ENCODE measurements at places on chromosomes 3 and 15.
A peak's percentile ranks its signal among the peaks of the same experiment; 100 is the strongest.

GRCh38 chr15:63430766-63431451 lies 49.3 kb upstream of the CA12 start:
- DNase-seq = no peak

DNA sequence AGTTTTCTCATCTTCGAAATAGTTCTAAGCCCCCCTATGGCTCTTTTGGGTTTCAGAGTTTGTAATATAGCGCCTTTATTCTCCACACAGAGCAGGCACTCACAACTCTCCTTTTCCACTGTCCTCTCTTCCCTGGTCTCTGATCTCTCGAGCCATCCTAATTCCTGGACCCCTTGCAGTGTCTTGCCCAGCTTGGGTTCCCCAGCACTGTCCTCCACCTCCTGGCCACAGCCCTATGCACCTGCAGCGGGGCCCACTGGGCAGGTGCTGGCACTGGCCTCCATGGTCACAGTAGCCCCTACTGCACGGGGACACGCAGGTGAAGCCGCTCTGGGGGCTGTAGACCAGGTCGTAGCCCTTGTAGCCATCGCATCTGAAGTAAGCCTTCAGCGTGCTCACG lies 27.9 kb downstream of the MUC20 start:
- DNase-seq = no peak

GRCh38 chr3:131713416-131714123 lies 210.8 kb upstream of the MRPL3 start:
- DNase-seq = no peak

DNA sequence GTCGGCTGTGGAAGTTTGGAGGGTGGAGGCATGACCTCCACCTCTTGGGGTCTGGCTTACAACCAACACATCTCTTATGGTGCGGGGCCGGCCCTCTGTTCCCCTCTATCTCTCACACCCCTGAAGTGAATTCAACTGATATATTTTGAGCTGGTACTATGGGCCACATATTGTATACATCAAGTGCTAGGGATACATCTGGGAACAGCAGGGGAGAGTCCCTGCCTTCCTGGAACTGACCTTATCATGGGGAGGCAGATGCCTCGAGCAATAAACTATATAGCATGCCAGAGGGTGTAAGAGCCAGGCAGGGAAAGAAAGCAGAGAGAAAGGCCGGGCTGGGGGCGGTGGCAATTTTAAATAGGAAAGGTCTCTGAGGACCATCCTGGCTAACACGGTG lies 60.4 kb upstream of the TRPM1 start:
- no peak for DNase-seq

GRCh38 chr3:12963231-12963896 lies 109.9 kb downstream of the IQSEC1 start:
- no peak for DNase-seq

GRCh38 chr3:196311-197148 lies at the start of gene CHL1:
CHL1 (plus strand) TSS chr3:196763; CDS start chr3:319777, 123,014 bp downstream.
- peak; percentile 41 for DNase-seq

DNA sequence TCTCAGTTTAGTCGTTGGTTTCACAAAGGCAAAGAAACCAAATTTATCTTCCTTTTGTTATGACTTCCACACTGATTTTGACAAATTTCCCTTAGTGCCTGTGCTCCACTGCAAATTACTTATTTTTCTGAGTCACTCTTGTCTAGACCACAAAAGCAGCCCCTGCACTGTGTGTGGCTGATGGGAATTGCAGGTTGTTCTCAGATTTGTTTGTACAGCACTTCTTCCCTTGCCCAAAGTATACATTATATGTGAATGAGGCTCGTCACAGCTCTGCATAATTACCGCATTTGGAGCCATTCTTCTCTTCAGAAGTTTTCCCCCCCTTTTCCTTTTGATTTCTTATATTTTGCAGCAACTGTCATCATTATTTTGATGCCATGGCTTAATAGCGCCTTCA lies 354.2 kb upstream of the IL12A start:
- DNase-seq = no peak

DNA sequence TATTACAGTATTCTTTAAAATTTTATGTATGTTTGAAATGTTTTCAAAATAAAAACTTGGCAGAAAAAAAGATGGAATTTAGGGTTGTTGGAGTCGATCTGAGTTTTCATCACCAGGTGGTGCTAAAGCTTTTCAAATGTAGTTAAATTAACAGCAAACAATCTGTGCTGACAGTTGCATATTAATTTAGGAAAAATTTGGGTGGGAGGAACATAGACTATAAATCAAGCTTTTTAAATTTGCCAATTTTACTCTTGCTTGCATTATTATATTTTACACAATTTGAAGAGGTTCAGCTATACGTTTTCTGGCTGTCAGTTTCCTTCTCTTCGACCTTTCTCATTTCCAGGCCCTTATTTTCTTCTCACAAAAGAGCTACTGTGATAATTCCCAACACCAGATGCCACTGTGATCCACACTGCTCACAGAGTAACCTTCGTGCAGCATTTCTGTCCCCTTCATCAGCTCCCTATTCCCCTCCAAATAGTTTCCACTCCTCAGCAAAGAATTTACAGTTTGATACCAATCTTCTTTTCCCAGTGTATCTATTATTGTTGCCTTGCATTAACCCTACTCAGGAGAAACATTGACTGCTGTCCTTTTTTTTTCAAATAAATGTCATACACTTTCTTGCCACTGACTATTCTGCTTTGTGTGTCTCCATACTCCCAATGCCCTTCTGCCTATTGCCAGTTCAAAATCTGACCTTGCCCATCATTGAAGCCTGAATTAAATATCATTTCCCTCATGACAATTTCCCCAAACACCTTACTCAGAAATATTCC lies 53.4 kb upstream of the EIF5A2 start:
- DNase-seq = no peak

GRCh38 chr3:156478891-156479290 lies 76.0 kb downstream of the SSR3 start:
- DNase-seq = no peak

All from GM20000 (cell line).